Midbrain (tissue), 1 donor: ENCODE measurements at places on chromosomes 4 and X.

- no peak for DNase-seq
Observed at GRCh38 chrX:24333371-24333770, 19.5 kb upstream of the SUPT20HL2 start.

- no peak for DNase-seq
Observed at GRCh38 chrX:10381193-10381592, 224.4 kb downstream of the CLCN4 start.

GRCh38 chrX:4588466-4588865, 875.0 kb upstream of the PRKX start:
- no peak for DNase-seq

DNA sequence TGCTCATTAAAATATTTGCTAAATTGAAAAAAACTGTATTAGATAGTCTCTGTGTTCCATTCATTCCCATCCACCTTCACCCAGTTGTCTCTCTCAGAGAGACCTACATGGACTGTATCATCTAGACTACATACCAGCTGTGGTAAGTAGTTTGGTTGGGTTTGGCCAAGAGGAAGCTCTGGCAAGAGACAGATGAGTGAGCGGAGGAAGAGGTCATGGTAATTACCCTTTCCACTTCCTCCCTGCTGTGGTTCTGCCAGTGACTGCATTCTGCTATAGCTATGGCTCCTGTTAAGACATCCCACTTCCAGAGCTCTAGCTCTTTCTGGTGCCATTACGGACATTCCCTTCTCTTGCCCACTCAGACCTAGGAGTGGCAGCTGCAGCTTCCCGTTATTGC, 239.0 kb upstream of the MID1 start:
- DNase-seq: no peak

GRCh38 chr4:102819588-102820365, 7.6 kb downstream of the UBE2D3 start:
- DNase-seq: no peak

- no peak for DNase-seq
Observed at GRCh38 chr4:31187979-31188378, 467.8 kb downstream of the PCDH7 start.

- no peak for DNase-seq
Observed at GRCh38 chr4:67512501-67512900, 32.8 kb downstream of the CENPC start.

- DNase-seq: no peak
Observed at GRCh38 chr4:5527211-5527610, 181.1 kb downstream of the EVC2 start.

DNA sequence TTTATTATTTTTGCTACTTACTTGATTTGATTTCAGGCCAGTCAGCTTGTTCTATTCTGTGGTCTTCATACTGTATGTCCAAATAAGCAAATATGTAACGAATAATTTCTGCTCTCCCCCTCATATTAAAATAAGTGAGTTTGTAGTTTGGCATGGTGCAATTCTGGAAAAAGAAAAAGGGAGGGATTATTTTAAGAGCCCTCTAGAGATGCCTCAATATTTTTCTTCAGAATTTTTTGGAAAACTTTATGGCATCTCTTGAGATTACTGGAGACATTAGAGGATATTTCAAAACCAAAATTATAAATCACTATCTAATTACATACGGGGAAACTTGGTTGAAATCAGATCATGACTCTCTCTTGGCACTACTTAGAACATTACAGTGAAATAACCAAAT, 8.2 kb downstream of the HPGDS start:
- no peak for DNase-seq

DNA sequence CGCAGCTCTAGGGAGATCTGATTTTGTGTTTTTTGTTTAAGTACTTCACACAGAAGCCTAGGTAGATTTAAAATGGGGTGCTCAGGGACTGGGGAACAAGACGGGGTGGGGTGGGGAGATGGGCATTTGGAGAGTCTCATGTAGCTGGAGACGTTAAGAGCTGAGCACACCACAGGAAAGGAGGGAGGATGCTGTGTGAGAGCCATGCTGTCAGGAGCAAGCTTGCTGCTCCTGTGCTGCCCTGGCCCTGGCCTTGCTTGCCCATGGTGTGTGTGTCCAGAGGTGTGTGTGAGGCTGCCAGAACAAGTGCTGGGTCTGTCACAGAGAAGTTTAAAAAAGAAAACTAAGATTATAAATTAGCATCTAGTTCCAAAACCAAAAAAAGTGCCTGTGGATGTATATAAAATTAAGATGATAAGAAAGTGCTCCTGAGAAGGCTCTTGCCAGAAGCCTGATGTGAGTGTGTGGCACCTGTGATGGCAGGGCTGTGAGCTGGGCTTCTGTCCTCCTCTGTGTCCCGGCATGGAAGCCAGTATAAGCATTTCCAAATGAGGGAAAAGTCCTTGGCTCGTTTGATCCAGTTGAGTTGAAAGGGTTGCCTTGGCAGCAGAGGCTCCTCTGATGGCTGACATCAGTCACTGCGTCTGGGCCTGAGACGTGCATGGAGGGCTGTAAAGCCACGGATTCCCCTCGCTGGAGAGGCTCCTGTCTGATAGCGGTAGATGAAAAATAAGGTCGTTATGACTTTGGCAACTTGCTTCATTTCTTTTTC, 63.5 kb downstream of the NELFA start:
- peak; percentile 25 for DNase-seq

DNA sequence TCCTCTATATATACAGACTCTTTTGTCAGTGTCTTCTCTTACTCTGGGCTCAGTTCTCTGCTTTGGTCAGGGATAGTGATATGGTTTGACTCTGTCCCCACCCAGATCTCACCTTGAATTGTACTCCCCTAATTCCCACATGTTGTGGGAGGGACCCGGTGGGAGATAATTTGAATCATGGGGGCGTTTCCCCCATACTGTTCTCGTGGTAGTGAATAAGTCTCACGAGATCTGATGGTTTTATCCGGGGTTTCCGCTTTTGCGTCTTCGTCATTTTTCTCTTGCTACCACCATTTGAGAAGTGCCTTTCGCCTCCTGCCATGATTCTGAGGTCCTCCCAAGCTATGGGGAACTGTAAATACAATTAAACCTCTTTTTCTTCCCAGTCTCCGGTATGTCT, 144.4 kb downstream of the GLUD2 start:
- DNase-seq: no peak

GRCh38 chr4:5014007-5014682, 5.1 kb downstream of the CYTL1 start:
- no peak for DNase-seq

- DNase-seq: no peak
Observed at GRCh38 chr4:158254292-158254691, 44.0 kb downstream of the TMEM144 start.

DNA sequence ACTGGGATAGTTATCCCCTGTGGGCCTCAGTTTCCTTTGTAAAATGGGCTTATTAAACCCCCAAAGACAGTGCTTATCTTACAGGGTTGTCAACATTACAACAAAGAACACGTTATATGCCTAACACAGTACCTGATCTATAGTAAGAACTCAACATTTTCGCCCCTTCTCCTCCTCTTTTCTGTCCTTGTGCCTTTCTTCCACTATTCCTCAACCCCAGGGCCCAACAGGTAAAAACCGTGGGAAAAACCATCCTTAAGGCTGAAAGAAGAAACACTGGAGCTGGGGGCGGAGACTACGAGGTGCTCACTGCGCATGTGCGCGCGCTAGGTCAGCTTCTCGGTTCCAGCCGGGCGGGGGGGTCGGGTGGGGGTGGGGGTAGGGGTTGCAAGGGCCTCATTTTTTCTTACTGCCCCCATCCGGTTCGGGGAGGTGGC, 426 bp upstream of the XIAP start:
- DNase-seq: peak; percentile 77
